Stimulated activated CD4-positive, alpha-beta T cell treated with anti-CD3 and anti-CD28 coated beads, TNF-alpha, amount 100 ng/mL, for 24 hours (primary cell): ENCODE measurements at places on chromosomes 5 and 9.
A peak's percentile ranks its signal among the peaks of the same experiment; 100 is the strongest.

- no peak for DNase-seq
These were observed 95.3 kb upstream of the SLC28A3 start for GRCh38 chr9:84435902-84436301.

GRCh38 chr9:135840107-135840506 is 67.2 kb downstream of the CAMSAP1 start:
- DNase-seq: no peak

DNA sequence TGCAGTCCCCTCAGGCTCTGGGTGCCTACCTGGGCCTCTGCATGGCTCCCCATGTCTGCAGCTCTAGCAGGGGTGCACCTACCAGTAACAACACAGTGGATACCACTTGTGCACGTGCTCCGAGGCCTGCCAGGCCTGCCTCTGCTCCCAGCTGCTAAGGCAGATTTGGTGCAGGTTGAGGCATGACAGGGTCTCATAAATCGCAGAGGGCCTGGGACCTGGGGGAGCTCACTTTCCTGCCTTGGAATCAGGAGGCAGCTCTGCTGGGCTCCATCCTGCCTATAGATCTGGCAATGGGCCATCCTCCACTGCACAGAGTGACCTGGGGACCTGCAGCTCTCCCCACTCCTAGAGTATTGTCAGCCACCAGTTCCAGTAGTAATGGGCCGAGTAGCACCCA is 121.9 kb upstream of the CXCL14 start:
- no peak for DNase-seq

DNA sequence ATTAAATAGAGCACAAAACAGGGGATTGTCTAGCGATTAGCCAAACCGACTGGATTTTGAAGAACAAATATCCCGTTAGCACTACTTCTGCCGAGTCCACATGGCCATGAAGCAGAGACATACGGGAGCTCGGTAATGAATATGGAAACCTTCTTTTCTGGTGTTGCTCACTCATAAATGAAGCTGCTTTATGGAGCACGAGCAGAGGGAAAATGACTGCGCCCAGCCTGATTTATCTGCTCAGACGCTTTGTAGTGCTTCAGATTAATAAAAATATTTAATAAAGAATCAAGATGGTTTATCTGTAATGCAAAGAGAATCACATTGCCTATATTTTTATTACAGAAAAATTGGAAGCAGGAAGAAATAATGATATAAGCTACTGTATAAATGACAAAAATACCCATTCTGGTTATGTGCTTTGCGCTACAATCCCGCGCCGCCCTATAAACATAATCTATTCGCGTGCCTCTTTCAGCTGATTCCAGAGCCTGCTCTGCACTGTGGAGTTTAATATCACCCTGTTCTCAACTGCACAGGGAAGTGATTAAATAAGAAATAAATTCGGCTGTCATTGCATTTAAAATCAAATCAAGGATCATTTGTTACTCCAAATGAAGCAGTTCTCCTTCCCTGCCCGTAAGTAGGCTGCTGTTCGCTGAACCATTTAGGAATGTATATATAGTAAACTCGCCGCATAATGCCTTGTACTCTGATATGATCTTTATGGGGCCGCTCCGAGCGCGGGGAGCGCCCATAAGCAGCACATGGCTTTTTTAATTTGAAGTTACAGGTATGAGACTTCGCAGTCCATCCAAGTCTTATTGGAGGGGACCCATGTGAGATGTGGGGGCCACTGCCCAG is 22.3 kb upstream of the UBAC1 start:
- DNase-seq: no peak

DNA sequence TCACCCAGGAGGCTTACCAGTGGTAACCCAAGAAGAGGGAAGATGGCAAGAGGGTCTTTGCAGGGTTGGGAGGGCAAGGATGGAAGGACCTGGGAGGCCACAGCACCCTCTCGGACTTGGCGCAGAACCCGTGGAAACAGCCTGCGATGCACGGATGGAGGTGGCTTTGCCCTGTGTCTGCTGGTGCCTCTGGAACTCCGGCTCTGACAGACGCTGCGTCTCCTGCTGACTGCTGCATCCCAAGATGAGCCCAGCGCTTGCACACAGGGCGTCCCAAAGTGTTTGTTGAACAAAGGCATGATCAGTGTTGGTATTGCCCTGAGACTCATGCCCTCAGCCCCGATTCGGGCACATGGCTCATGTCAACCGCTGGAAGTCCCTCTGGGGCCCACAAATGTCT is 2.0 kb upstream of the RNU6ATAC start:
- DNase-seq: no peak

- DNase-seq: no peak
These were observed 1.2 kb upstream of the GALNT10 start for GRCh38 chr5:154189256-154189818.

- no peak for DNase-seq
These were observed 141.9 kb upstream of the IER5L start for GRCh38 chr9:129319938-129320481.

GRCh38 chr9:35948901-35949318 is 9.0 kb downstream of the OR2S2 start:
- no peak for DNase-seq

GRCh38 chr5:36638056-36638455 is 31.6 kb downstream of the SLC1A3 start:
- DNase-seq: no peak

GRCh38 chr9:130768891-130769403 is 66.1 kb upstream of the ABL1 start:
- DNase-seq: no peak

DNA sequence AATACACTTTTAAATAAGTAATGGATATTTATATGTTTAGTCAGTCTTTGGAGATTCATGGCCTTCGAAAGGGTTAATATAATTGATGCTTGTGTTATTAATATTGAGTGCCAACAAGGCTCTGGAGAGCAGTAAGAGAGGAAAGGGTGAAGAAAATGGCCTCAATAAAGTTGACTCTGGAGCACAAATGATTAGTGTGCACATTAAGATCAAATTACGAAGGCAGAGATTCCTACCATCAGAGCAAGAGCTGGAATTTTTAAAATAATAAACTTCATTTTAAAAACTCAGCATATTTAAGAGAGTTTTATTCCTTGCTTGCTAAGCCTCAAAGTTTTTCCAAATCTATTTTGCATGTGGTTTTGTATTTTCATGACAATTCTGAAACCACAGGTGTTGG is 14.8 kb downstream of the SLC44A1 start:
- DNase-seq: no peak

DNA sequence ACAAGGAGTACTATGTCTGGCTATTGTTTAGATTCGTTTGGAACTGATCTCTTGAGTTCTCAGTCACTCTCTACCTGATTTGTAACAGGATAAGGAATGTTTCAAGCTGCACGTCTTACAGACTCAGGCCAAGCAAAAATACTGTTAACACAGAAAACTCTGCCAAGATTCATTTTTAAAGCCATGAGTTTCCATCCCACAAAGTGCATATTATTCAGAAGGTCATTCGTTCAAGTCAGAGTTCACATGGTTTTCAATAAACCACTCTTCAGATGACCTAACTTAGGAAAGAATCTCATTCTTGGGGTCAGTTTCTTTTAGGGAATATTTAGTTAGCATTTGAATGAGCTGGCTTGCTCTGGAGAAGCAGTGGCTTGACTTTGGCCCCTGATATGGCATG is 49.3 kb downstream of the F2R start:
- DNase-seq: no peak

- no peak for DNase-seq
These were observed 1640.5 kb upstream of the CDH9 start for GRCh38 chr5:28678899-28679298.

DNA sequence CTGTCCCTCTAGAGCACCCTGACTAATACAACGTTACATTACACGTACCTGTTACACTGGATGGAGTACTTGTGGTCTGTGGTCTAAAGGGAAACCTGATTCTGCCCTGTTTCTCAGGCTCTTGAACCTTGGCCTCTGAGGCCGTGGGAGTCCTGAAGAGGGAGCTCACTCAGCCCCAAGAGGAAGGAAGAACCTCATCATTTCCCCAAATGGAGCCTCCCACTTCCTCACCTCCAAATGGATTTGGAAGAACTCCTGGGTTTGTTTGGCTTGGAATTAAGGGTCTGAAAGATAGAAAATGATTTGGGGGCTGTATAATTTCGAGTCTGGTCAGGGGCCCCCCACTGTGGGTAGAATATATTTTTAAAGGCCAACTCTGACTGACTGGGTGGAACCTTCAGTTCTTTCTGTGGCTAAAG is 200.2 kb downstream of the SEMA6A start:
- no peak for DNase-seq

GRCh38 chr5:21644032-21644431 is 1209.1 kb downstream of the CDH12 start:
- no peak for DNase-seq

DNA sequence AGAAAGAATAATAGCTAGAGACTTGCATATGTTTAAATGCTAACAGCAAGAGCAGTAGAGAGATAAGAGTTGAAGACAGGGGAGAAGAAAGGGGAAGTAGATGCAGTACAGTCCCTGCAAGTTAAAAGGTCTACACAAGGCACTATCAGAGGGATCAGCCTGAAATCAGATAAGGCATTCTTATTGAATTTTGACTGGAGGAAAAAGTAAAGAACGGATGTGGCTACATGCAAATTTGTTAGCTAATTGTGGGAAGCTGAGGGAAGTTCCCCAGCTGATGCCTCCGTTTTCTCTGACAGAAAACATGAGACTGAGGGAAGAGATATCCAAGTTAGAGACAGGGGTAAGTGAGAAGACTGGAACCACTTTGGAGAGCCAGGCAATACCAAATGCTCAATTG is 12.9 kb upstream of the RHOBTB3 start:
- DNase-seq: peak; percentile 16

DNA sequence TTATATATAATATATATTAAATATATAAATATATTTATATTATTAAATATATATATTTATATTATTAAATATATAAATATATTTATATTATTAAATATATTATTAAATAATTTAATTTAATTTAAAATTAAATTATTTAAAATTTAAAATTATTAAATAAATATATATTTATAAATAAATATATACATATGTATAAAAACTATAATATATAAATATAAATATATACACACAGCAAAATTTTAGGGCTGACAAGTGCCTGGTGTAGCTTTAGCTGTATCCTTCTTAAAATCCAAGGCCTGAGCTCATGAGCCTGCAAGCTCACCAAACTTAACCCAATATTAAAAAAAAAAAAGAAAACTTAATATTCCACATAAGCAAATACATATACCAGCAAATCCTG is 53.2 kb downstream of the UBAP2 start:
- DNase-seq: no peak

DNA sequence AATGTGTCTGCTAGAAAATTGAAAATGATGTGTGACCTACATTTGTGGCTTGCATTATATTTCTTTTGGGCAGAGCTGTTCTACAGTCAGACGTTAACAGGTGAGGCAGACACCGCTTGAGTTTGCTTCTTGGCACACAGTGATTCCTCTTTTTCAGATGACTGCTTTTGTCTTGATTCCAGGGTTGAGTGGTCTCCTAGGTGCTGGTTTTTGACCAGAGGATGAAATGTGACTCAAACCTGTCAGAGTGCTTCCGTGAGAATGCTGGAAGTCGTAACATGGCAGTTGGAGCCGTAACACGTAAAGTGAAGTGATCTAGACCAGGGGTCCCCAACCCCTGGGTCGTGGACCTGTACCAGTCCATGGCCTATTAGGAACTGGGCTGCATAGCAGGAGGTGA is 28.3 kb upstream of the NDFIP1 start:
- DNase-seq: no peak

GRCh38 chr9:73684601-73685000 is 532.9 kb downstream of the ANXA1 start:
- DNase-seq: no peak

DNA sequence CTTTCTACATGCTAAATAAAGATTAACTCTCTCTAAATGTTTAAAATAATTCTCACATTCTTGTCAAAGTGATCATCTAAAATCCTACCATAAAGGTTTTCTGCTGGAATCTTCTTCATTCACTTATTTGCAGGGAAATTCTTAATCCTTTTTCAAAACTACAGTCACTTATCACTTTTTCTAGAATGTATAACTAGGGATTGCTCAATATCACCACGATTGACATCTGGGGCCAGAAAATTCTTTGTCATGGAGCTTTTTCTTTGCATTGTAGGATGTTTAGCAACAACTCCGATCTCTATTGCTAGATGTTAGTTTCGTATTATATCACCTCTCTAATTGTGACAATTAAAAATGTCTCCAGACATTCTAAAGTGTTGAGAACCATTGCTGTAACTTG is 344.9 kb upstream of the PIK3R1 start:
- no peak for DNase-seq

GRCh38 chr5:135387629-135387960 is 11.4 kb downstream of the MACROH2A1 start:
- DNase-seq: no peak

GRCh38 chr9:118029425-118029824 is 325.2 kb downstream of the TLR4 start:
- no peak for DNase-seq

DNA sequence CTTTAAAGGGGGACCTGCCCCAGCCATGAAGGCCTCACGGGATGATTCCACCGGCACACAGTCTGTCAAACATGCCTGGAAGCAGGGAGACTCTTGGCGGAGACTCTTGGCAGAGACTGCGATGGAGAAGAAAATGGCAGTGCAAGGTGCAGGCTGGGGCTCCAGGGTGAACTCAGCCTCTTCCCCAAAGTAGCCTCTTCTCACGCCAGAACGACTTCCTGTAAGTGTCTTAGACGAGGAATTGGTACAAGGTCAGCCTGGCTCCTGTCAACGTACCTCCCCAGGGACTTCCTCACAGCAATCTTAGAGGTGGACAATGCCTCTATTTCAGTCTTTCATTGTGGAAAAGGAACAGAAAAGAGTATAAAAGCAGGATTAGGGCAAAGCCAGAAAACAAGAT is 109.3 kb downstream of the UGCG start:
- no peak for DNase-seq

DNA sequence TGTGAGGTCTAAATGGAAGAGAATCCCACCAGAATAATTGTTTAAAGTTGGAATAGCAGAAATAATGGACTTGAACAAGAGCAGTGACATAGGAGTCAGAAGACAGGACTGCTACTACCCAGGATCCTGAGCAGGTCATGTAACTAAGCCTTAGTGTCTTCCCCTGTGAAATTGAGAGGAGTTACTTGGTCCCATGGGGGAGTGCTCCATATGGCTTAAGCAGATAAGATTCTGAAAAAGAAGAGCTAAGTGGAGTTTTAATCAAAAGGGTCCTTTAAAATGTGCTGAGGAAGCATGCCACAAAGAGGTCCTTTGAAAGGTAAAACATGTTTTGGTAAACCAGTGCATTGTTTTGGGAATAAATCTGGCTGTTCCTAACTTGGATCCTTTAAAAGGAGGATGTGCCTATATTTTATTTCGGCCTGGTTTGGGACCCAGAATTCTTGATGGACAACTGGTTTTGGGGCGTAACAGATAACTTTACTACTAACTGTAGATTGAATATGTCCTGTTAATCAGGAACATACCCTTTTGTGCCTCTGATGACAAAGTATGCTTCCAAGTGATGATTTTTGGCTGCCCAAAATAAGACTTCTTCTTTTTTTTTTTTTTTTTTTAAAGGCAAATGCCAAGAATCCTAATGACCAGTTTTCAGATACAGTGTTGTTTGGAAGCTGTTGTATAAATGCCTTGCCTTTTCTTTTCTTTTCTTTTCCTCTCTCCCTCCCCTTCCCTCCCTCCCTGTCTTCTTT is 5.7 kb downstream of the RCL1 start:
- DNase-seq: no peak

- no peak for DNase-seq
These were observed 27.3 kb downstream of the CPEB4 start for GRCh38 chr5:173915310-173916014.

GRCh38 chr5:170337045-170337733 is 39.6 kb upstream of the LCP2 start:
- no peak for DNase-seq

GRCh38 chr5:160023007-160023907 is 14.3 kb downstream of the TTC1 start:
- no peak for DNase-seq

GRCh38 chr5:172129256-172129910 is 58.6 kb downstream of the STK10 start:
- DNase-seq: no peak
